ENCODE measurements at places on chromosomes 7 and 10. TPM values are rescaled to one million over a fixed set of nuclear protein-coding genes. Genes with fewer than 3 reads are reported as not detected.

Gene CDH23
- 0.95 TPM for polyA plus RNA-seq

DNA sequence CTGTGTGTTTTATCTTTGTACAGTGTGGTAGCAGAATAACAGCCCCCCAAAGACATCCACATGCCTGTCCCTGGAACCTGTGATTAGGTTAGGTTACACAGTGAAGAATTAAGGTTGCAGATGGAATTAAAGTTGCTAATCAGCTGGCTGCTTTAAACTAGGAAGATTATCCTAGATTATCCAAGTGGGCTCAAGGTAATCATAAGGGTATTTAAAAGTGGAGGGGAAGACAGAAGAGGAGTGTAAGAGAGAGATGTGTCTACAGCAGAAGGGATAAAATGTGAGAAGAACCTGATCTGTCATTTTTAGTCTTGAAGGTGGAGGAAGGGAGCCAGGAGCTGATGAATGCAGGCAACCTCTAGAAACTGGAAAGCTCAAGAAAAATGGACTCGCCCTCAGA is 117.6 kb downstream of the ARHGAP22 start:
- DNase-seq: no peak

GRCh38 chr10:1056326-1057105 is at the start of gene WDR37:
WDR37 (plus strand) TSS chr10:1056385; CDS start chr10:1072156, 15,771 bp downstream.
- peak; percentile 71 for DNase-seq

DNA sequence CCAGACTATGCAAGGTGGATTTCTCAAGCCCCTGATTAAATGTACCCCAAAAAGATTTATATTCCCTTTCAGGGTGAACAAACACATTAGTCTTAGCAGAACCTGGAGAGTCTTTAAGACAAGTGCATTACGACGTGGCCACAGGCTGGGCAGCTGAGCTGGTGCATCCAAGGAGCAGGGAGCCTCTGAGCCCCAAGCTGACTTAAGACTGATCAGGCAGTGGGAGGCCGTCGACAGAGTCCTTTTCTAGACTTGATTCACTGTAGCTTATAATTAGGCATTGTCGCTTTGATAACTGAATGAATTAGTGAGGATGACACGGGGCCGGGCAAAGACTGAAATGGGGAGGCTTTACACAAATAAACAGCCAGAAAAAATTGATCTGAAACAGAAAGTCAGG is 353.2 kb downstream of the GPAM start:
- no peak for DNase-seq

DNA sequence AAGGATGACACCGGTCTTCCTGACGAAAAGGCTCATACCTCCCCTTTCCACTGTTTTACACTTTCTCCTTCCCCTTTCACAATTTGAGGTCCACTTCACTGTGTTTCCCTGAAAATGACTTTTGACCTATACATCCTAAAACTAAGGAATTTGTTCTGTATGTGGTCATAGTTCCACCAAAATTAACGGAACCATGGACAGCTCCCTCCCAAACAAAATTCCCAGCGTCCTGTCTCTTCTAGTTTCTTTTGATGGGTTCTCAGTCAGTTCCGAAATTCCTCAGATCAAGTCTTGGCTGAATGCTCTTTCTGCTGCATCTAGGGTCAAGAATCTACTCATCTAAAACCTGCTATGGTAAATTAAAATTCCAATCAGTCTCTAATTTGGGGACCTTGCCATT is 1191.9 kb downstream of the CNTNAP2 start:
- DNase-seq: no peak

Gene DGKI
- 2.0 TPM for polyA plus RNA-seq

DNA sequence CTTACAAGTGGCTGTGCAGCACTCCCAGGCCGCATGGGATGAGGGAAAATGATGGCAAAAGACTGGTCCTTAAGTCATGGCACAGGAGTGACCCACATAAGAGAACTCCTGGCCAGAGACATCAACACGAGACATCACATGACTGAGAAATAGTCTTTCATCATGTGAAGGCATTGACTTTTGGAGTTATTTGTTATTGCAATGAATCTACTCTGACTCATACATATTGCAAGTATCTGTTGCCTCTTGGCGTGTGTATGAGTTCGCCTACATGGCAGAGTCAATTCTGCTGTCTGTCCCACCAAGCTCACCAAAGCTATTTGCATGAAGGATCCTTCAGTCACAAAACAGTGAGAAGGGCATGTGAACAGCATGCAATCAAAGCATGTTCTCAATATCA is 59.7 kb upstream of the HABP2 start:
- no peak for DNase-seq

DNA sequence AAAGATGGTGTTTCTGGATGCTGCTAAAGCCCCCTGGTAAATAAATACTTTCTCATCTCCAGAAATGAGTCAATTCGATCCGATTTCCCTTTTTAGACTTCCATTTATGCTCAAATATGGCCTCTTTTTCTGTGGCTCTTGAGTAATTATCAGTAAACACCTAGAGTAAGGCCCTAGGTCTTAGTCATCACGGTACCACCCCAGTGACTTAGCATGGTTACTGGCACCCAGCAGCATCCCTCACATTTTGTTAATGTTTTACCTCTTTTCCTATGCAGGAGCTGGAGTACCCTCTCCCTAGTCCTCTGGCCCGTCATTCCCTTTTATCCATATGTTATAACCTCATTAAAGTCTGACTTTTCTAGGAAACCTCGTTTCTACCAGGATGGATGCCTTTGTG is 19.5 kb downstream of the CHN2 start:
- DNase-seq: no peak

DNA sequence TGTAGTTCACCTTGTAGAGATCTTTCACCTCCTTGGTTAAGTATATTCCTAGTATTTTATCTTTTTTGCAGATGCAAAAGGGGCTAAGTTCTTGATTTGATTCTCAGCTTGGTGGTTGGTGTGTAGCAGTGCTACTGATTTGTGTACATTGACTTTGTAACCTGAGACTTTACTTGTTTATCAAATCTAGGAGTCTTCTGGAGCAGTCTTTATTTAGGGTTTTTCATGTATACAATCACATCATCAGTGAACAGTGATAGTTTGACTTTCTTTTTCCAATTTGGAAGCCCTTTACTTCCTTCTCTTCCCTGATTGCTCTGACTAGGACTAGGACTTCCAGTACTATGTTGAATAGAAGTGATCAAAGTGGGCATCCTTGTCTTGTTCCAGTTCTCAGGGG is 33.8 kb downstream of the GPR22 start:
- DNase-seq: no peak

GRCh38 chr7:23396222-23397015 is 73.9 kb downstream of the IGF2BP3 start:
- no peak for DNase-seq

GRCh38 chr10:11505639-11506038 is 105.8 kb downstream of the USP6NL start:
- DNase-seq: no peak

- no peak for DNase-seq
These were observed 3.6 kb upstream of the TBX20 start for GRCh38 chr7:35257251-35258124.

GRCh38 chr7:115749924-115750323 is 280.6 kb downstream of the TFEC start:
- no peak for DNase-seq

DNA sequence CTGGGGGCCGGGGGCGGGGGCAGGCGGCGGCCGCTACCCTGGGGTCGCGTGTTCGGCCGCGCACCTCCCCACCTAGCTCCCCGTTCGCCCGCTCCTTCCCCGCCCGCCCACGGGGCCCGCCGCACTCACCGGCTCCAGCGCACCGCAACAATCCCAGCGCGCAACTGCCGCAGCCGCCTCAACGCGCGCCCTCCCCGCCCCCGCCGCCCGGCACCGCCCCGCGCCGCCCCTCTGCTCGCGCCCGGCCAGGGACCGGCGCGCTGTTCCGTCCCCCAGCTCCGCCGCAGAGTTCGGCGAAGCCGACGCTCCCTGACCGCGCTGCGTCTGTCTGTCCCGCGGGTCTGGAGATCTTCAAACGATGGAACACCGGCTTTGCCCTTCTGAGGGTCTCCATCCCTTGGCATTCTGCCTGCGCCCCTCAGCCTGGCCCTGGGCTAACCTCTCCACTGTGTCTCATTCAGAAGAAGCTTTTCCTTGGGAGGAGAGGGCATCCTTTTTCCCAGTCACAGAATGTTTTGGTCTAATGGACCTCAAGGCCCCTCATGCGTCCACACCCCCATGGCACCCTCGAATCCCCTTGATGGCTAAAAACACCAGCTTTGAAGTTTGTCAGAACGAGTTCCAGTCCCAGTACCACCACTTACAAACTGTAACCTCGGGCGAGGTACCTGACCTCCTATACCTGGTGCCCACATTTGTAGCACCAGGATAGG is at the start of gene NT5C2:
Gene NT5C2, minus strand, starts transcription at position 166 of the 713 bp plus-strand sequence. CDS start 18,314 bp downstream, outside the sequence.
- DNase-seq: peak; percentile 55

Gene C10orf62
- polyA plus RNA-seq: 1.2 TPM

GRCh38 chr10:101588879-101589278 is 758 bp downstream of the DPCD start:
- DNase-seq: no peak

- DNase-seq: peak; percentile 48
These were observed 788 bp downstream of the AKAP9 start for GRCh38 chr7:91941450-91941849.

- no peak for DNase-seq
These were observed 14.2 kb upstream of the PDCD4 start for GRCh38 chr10:110857265-110858171.

DNA sequence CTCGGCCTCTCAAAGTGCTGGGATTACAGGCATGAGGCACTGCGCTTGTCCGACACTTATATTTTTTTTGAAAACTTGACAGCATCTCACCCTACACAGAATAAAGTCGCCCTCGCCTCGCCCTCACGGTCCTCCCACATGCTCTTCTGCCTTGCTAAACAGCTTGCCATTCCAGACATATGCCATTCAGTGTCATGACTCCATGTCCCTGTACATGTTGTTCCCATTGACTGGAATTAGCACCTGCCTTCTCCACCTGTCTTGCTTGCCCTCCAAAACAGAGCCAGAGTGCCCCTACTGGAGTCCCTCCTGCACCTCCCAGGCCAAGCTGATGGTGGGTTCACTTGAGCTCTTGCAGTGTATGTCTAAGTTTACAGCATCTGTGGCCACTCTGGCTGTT is 6.2 kb downstream of the NIPSNAP2 start:
- DNase-seq: no peak

- DNase-seq: no peak
These were observed 50.0 kb downstream of the CREB3L2 start for GRCh38 chr7:137951700-137952425.

Measured in left renal cortex interstitium (tissue), 4 donors.